ENCODE measurements at places on chromosomes 3 and 15. TPM values are rescaled to one million over a fixed set of nuclear protein-coding genes. Genes with fewer than 3 reads are reported as not detected.

- no peak for DNase-seq
Measured at GRCh38 chr3:153617463-153617862, 455.4 kb downstream of the RAP2B start.

- DNase-seq, result peak; percentile 76
Measured at GRCh38 chr3:59818033-59818918, 768.5 kb upstream of the CFAP20DC start.

DNA sequence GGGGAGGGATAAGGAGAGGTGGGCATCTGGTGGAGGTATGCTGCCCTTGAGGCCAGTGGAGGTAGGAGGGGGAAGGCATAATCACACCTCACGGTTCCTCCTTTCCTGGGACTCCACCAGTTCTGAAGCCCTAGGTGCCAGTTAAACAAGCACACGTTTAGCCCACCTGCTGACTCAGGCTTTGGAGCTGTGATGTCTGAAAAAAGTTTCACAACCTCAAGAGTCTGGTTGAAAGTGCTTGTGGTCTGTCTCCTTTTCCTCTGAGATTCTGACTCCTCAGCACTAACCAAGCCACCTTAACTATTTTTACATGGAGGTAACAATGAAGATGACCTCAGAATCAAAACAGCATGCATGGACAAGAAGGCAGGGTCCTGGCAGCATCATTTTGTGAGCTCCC is 23.0 kb downstream of the HPS3 start:
- DNase-seq, result no peak

- no peak for DNase-seq
Measured at GRCh38 chr3:173857154-173857553, 459.6 kb downstream of the NLGN1 start.

- DNase-seq, result no peak
Measured at GRCh38 chr15:66080717-66081398, 172.7 kb downstream of the MEGF11 start.

GRCh38 chr3:160449636-160450598 is at the start of gene TRIM59:
TSS of gene TRIM59 (minus strand) at chr3:160449786. CDS start at chr3:160439183, 10,603 bp downstream.
- DNase-seq, result peak; percentile 97

GRCh38 chr15:63502137-63502766 is 2.1 kb upstream of the USP3 start:
- DNase-seq, result peak; percentile 67

DNA sequence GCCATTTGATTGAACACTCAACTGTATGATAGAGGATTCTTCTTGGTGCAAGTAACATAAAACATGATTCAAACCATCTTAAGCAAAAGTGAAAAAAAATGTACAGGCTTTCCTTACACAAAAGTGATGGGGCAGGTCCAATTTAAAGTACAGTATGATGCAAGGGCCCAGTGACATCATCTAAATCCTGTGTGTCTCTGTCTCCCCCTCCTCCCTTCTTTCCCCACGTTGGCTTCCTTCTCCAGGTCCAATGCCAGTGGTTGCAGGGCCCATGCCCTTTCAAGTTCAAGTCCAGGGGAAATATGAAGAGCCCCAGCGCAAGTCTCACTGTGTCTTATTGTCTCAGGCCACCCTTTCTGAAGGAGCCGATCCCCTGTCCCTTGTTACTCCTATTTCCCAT is 332.3 kb downstream of the SHQ1 start:
- no peak for DNase-seq

DNA sequence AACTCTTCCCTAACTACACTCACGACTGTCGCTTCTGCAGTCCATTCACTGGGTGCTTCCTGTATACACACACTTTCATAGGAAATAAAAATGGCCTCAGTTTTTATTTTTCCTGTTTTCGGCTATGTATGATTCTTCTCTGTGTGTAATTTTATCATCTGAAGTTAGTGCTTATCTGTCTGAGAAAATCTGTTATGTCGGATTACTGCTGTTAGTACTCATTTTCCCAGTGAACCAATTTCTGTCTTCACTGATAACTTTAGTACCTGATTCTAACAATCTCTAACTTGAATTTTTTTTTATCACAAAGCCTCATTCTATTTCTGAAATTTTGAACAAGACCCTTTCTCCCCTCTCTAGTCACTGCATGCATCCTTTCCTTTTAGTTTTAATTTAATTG is 20.9 kb downstream of the RAB5A start:
- no peak for DNase-seq

DNA sequence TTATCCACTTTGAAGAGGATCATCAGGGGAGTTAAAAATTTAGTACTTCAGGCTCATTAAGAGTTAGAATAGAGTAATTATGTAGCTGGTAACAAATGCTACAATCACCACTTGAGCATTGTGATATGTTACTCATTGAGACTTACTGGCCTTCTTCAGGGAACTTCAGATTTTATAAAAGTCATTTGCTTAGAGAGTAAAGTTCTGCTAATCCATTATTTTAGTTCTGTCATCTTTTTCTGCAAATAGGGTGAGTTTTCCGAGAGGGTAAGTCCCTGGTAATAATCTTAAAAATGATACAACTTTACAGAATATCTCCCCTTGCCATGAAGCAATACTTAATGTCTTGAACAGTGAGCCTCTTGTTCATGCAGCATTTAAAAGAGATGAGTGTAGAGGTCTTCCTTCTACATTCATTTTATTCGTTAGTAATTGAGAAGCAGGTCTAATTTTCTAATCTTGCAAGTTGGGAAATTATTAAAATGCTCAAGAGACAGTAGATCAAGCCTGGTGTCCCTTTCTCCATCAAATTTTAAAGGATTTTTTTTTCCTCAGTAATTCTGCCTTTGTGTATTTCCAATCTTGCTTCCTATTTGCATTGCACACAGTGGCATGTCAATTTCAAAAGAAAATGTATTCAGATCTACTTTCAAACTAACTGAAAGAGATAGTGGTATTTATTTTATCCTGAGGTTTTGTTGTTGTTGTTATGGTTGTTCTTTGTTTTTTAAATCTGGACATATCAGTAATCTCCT is 52.6 kb downstream of the MBNL1 start:
- DNase-seq, result no peak

DNA sequence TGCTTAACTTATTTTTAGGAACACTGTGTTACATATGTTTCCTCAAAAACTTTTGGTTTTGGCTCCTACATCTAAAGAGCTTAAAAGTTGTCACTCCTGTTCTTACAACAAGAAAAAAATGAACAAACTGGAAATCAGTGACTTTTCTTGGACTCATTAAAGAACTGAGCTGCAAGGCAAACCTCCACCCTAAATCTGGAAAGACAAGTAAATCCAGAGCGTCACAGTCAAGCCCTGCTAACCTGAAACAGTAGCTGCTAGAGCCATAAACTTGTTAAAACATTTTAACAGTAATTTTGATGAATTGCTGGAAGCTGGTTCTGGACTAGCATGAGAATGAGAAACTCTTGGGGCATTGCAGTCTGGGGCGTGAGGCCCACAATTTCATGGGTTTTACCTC is 350.5 kb upstream of the COL8A1 start:
- DNase-seq, result no peak

DNA sequence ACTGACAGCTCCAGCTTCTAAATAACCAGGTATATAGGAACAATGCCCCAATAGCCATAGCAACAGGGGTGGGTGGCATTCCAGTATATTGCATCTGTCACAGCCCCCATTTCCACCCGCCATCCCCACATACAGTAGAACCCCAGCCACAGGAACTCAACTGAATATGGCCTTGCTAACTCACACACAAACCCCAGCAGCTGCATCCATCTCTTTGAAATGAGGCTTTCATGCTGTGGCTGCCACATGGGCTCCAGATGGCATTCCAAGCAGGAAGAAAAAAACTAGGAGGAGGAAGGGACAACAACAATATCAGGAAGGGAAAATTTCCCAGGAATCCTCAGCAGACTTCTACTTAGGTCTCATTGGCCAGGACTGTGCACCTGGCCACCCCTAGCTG is 54.6 kb downstream of the CCR3 start:
- no peak for DNase-seq

- no peak for DNase-seq
Measured at GRCh38 chr15:88932271-88932874, 19.2 kb upstream of the MFGE8 start.

- peak; percentile 58 for DNase-seq
Measured at GRCh38 chr3:47266709-47267489, 15.7 kb downstream of the KIF9 start.

DNA sequence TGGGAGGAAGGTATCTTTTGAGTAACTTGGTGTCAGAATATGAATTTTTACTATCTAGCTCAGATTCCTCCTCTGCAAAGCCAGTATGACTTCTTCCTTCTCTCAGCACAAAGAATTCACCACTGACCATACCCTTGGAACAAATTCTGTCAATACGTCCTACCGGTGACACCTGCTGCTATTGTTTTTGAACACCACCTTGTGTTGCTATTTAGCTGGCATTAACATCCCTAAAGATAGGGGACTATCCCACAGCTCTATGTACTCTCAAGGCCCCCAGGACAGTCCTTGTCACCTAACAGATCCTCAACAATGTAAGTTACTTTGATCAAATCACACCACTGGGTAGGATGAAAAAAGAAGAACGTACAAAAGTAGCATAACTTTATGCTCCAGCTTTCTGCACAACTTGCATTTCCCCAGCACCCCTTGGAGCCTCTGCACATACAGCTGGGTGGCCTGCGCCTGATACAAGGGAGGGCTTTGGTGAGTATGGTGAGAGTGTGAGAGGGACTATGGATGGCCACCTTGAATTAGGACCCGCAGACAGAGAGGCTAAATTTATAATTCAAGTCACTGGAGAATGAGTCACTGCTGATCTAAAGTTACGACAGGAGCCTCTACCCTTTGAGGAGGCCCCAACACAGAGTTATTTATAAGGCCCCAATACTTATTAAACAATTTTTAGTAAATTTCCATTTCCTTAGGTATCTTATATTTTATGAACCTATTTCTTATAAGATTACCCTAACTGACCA is 2.3 kb upstream of the COLQ start:
- DNase-seq, result no peak

DNA sequence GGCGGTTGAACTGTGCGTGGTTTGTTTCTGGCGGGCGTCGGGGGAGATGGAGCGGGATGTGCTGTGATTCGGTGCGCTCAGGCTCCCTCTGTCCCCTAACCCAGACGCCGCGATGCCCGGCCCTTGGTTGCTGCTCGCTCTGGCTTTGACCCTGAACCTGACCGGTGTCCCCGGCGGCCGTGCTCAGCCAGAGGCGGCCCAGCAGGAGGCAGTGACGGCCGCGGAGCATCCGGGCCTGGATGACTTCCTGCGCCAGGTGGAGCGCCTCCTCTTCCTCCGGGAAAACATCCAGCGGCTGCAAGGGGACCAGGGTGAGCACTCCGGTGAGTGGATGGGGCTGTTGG is 1.2 kb downstream of the TRH start:
- no peak for DNase-seq

DNA sequence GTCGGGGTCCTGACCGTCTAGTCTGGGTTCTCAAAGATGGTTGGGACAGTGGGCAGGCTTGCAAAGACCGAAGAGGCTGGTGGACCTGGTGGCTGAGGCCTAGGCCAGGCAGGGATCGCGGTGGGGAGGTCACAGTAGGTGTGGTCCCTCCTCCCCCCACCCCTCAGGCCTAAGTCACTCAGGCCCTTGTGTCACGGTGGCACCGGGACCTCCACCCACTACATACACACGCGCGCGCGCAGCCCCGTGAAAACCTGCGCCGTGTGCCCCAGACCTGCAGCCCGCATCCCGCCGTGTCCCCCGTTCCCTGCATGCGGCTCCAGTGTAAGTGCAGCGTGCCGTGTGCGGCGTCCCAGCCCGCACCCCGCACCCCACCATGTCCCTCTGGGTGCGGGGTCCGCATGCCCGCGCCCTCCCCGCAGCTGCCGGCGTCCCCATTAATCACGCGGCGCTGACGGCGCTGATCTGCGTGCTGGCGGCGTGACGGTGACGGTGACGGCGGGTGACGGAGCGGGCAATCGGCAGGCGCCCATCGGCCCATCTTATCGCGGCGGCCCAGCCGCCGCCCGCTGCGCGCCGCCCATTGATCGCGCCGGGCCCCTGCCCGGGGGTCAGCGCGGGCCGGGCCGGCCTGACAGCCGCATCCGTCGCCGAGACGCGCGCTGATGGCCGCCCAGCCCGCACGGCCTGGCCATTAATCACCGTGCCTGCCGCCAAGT is 24.4 kb downstream of the SEC61A1 start:
- DNase-seq, result peak; percentile 71

DNA sequence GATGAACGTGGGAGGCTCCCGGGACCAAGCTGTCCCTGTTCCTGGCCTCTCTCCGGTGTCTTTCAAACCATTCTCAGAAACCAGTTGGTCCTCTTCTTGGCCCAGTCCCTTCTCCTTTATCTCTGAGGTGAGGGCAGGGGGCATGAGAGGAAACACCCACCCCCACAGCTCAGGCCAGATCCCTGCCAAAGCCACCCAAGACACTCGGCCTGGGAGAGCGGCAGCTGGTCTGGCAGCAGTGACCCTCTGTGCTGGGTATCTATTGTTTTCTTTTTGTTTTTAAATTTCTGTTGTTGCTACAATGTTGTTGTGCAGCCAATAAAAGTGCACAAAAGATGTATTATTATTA is 27.3 kb downstream of the ACSBG1 start:
- DNase-seq, result no peak

- peak; percentile 76 for DNase-seq
Measured at GRCh38 chr3:45659661-45660566, 29.3 kb upstream of the SACM1L start.

DNA sequence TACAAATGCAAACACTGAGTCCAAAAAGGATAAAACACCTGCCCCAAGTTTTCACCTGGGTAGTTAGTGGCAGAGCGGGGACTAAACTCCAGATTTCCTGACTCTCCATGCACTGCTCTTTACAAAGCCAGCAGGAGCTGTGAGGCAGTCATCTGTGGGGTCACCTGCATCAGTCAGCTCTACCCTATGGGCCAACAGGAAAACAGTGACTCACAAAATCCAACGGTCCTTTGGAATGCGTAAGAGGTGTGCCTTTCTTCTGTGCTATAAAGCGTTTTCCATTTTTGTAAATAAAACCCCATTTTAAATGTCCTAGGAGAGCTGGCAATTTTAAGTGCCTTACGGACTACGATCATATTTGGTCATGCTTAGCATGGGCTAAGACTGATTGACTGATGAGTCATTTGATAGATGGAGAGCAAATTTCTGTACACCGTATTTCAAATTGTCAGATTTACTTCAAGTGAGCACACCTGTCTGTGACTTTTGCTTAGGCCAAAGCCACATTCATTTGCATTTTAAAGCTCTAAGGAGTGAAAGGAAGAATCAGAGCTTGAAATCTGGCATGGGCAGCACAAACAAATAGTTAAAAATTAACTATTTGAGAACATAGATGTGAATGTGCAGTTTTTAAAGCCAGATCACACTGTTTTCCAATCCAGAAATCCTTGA is 4.4 kb upstream of the COL8A1 start:
- DNase-seq, result no peak

The SOX2 gene
- total RNA-seq, result 4.0 TPM

The CLDN18 gene
- 162 TPM for total RNA-seq

The P2RY1 gene
- total RNA-seq, result 19.8 TPM

The PLSCR5 gene
- not detected for total RNA-seq

The CASR gene
- total RNA-seq, result not detected
